K562 (cell line): ENCODE measurements at places on chromosomes 7 and 10.
A peak's percentile ranks its signal among the peaks of the same experiment; 100 is the strongest.

DNA sequence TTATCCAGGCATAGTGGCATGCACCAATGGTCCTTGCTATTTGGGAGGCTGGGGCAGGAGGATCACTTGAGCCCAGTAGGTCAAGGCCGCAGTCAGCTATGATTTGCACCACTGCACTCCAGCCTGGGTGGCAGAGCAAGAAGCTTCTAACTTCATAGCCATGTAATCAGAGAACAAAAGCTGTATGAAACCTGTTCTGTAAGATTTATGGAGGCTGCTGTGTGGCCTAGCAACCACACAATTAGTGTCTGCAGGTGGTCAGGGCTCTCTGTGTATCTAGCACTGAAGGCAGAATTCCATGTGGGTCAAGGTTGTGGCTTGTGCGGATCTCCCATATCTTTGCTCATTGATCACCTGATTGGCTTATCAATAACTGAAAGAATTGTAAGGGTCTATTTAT is 221.5 kb upstream of the FOXK1 start:
- DNase-seq = no peak

- DNase-seq = no peak
Observed at GRCh38 chr7:132520591-132521280, 55.5 kb downstream of the PLXNA4 start.

DNA sequence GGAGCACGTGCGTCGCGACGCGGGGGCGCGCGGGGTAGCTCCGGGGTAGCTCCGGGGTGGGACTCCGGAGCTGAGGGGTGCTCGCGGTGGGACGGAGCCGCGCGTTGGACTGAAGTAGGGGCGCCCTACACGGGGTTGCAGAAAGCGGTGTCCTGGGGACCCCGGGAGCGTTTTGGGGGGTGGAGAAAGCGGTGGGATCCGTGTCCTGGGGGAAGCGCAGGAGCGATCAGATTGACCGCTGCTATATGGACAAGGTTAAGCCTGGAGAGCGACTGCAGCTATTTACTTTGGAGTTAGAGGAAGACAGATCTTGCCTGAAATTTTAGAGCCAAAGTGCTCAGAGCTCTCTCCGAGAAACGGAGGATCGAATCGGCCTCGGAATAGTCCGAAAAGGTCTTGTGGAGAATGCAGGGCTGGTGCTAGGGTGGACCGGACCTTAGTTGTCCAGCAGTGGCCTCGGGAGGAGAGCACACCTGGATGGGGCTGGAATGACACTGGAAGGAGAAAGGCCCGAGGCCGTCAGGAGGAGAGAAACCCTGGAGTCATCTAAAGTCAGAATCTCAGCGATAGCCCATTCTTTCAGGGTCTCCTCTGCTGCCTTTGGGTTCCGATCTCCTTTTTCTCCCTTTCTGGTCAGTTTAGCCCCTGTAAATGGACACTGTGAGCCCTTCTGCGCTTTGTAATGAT is 564 bp downstream of the PDSS1 start:
- DNase-seq = peak; percentile 21

- DNase-seq = no peak
Observed at GRCh38 chr10:49191349-49191748, 3.2 kb upstream of the TMEM273 start.

GRCh38 chr7:82230811-82231581 is 212.6 kb downstream of the CACNA2D1 start:
- DNase-seq = no peak

DNA sequence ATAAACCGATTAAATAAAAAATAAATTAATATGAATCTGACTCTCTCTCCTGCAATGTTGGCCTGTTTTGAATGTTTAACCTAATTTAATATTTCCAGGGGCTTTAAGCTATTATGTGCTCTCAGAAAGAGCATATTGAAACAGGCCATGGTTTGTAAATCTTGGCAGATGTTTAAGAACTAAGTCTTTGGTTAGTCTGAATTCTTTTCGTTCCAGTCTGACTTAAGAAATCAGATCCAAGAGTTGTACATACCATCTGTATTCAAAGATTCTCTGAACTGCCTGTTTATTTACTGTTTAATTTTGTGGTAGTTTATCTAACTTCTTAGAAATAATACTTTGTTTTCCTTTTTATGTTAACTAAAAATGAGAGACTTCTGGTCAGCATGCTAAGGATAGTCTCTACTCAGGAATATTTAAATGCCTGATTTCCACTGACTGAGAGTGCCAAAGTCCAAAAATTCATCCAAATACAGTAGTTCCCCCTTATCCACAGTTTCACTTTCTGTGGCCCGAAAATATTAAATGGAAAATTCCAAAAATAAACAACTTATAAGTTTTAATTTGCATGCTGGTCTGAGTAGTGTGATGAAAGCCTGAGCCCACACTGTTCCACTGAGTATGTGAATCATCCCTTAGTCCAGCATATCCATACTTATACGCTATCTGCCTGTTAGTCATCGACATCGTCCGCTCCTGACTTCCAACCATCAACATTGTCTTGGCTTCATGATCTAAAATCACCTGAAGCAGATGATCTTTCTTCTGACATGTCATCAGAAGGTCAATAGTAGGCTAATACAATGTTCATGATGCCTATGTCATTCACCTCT is 238.1 kb upstream of the CSTF2T start:
- DNase-seq = no peak

GRCh38 chr7:22762866-22763265 is 35.9 kb downstream of the IL6 start:
- DNase-seq = no peak

GRCh38 chr7:27179503-27180430 is 5.3 kb downstream of the HOXA11 start:
- peak; percentile 80 for DNase-seq

DNA sequence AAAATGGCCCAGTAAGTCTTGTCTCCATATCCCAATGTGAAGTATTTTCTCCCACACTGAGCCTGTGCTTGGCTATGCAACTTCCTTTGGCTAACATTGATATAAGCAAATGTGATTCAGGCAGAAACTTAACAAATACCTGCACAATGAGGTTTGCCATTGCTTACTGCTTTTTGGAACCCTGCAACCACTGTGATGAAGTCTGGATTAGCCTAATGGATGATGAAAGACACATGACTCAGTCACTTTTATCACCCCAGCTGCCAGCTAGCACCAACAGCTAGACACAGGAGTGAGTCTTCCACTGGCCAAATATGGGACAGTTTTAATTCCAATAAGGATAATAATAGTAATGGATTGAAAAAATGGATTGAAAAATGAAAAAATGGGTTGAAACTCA is 854.5 kb downstream of the GRM8 start:
- DNase-seq = no peak

GRCh38 chr7:105224884-105225651 is 163.7 kb downstream of the SRPK2 start:
- no peak for DNase-seq

- no peak for DNase-seq
Observed at GRCh38 chr7:106039486-106040060, 72.5 kb downstream of the SYPL1 start.

GRCh38 chr7:91330191-91330808 is 66.1 kb downstream of the FZD1 start:
- no peak for DNase-seq

- DNase-seq = no peak
Observed at GRCh38 chr7:135200821-135201331, 10.4 kb downstream of the WDR91 start.

GRCh38 chr7:106313456-106313901 is 28.7 kb upstream of the NAMPT start:
- DNase-seq = no peak

- no peak for DNase-seq
Observed at GRCh38 chr10:14701466-14701865, 73.2 kb downstream of the FAM107B start.

GRCh38 chr10:121002586-121003205 is 151.5 kb downstream of the WDR11 start:
- no peak for DNase-seq

- no peak for DNase-seq
Observed at GRCh38 chr7:101747053-101747878, 70.2 kb upstream of the CUX1 start.

- DNase-seq = no peak
Observed at GRCh38 chr10:95440756-95441546, 120.2 kb downstream of the SORBS1 start.

DNA sequence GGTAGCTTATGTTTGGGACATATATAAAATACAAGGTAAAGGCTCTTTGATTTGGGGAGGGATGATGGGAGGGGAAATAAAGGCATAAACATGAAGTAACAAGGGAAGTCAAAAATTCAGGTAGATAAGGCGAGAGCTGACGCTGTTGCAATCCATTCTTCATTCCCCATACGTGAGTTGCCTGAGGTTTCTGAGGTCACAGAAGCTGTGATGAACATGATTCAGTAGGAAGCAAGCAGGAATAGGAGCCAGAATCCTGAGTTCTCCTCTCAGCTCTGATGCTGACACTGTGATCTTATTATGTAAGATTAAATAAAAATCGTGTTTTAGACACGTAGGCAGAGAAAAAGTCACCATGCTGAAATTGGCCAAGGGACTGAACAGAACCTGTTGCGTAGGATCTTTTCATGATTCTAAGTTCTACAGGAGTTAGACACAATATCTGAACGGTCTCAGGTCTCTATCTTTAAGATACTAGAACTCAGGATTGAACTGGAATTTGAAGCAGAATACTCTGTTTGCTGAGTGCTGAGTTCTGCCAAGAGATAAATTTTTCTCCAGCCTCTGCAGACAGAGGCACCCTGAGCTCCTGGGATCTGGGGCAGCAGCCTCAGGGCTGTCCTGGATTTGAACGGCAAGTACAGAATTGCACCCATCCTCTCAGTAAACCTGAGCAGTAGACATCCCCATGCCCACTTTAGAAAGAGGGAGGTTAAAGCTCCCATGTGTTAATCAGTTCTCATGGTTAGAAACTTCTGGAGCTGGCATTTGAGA is 21.0 kb downstream of the KLF6 start:
- no peak for DNase-seq

DNA sequence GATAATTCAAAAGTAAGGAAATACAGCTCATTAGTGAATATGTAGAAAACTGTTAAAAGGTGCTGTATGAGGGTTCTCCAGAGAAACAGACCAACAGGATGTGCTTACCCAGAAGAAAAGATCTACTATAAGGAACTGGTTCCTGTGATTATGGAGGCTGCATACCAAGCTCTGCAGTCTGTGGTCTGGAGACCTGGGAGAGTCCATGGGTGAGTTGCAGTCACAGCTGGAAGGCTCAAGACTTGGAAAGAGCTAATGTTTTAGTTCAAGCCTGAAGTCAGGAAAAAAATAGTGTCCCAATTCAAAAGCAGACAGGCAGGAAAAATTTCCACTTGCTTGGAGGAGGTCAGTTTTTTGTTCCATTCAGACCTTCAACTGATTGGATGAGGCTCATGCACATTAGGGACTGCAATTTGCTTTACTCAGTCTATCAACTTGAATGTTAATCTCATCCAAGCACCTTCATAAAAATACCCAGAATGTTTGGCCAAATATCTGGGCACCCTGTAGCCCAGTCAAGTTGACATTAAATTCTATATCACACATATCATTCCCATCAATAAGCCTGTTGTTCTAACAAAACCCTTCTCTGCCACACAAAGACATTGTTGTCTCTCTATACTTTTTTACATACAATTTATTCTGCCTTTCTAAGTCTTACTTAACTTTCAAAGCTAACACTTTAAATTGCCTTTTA is 197.9 kb upstream of the KLF6 start:
- no peak for DNase-seq

- DNase-seq = no peak
Observed at GRCh38 chr7:92404170-92404614, 43.1 kb upstream of the GATAD1 start.

DNA sequence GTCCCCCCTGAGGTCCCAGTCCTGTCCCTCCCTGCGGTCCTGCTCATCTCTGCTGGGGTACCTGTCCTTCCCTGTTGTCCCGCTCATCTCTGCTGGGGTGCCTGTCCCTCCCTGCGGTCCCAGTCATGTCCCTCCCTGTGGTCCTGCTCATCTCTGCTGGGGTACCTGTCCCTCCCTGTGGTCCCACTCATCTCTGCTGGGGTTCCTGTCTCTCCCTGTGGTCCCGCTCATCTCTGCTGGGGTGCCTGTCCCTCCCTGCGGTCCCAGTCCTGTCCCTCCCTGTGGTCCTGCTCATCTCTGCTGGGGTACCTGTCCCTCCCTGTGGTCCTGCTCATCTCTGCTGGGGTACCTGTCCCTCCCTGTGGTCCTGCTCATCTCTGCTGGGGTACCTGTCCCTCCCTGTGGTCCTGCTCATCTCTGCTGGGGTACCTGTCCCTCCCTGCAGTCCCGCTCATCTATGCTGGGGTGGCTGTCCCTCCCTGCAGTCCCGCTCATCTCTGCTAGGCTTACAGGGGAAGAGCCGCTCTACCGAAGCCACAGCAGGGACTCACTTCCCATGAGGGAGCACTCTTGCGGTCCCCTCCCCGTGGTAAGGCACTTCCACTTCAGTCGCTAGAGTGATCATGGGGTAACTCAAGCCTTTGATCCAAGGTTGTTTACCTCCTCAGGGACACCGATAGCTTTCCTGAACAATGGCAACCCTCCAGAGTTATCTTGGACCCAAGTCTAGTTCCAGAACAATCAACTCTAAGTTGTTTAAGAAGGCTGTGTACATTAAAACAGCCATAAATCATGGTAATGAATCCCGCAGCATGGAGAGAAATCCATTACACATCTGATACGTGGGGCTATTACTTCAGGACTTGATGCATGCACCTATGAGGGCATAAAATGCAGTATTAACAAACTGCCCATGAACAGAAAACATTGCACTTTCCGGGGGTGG is 46.8 kb upstream of the MNX1 start:
- no peak for DNase-seq

DNA sequence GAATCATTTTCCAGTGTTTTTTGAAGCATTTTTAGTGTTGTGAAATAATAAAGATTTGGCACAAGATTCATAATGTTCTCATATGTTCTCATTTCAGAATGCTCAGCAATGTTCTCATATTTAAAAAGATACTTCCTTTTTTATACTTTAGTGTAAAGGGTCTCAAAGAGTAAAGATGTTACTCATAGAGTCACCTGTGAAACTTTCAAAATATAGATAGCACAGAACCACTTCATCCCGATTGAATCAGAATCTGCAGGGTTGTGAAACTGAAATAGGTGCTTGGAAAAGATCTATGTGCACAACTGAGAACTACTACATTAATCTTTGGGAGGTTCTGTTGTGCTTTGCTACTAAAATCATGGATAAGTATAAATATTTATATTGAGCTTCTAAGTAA is 144.7 kb downstream of the MDFIC start:
- DNase-seq = no peak

GRCh38 chr7:23759671-23760391 is 49.8 kb downstream of the STK31 start:
- no peak for DNase-seq

DNA sequence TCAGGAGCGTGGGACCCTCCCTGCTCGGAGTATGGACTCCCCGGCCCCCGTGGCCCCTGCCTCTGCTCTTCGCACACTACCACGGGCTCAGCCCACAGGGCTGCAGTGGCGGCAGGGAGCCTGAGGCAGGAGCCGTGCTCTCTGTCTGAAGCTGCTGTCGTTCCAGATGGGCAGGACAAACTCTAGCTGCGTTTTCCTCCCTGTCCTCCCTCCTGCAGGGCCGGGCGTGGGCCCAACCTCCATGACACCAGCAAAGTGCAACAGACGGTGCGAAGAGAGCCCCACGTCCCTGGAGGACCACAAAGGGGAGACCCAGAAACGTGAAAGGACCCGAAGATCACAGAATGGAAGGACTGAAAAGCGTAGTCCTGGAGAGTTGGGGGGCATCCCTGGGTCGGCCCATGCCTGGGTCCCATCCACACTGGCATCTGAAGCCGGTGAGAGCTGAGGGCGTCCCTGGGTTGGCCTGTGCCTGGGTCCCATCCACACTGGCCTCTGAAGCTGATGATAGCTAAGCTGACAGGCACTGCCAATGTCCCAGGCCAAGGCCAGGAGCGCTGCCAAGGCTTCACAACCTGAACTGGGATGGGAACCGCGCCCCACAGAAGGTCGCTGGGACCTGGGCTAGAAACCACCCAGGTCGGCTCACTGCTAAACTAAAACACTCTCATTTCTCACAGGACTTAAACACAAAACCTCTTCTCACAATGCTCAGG is 267.0 kb downstream of the MAD1L1 start:
- no peak for DNase-seq
